Right cardiac atrium (tissue), 5 donors: ENCODE measurements at places on chromosomes 16 and 17.
A peak's percentile ranks its signal among the peaks of the same experiment; 100 is the strongest.

DNA sequence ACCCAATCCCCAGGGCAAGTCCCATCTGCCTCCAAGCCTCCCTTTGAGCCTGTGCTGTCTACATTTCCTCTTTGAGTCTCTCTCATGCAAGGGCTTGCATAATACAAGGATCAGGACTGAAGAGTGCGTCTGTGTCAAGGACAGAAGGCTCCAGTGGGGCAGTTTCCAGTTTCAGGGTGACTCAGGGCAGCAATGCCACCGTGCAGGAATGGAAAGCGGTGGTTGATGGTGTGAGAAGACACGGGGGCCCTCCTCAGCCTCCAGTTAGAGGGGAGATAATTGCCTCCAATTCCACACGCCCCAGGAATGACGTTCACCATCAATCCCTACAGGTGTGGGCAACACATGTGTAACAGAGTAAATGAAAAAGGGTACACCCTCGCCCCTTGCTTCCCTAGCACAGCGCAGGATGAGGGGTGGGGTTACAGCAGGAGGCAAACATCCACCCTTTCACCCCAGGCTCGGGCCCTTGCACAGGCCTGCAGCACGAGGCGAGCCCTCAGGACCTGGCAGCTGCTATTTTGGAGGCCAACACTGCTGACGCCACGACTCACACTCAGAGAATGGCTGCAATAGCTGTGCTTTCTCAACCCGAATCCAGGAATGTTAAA is 24.8 kb upstream of the SLC25A19 start:
- DNase-seq: no peak

DNA sequence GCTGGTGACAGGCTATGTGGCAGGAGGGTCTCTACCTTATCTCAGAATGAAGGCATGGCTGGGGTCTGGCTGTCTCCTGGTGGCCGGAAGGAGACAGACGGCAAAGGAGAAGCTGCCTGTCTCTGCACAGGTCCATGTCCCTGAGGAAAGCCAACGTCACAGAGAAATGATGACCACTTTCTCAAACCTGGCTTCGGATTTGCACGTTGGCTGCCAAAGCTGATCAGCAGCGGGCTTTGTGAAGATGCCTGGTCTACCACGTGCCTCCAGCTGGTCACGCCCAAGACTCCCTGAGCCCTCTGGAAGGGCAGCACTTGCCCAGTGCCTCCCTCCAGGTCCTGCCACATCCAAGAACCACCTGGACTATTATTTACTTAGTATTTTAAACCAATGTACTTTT is 8.4 kb downstream of the DEXI start:
- peak; percentile 54 for DNase-seq

GRCh38 chr16:52416888-52417287 is 130.1 kb downstream of the TOX3 start:
- DNase-seq: no peak

GRCh38 chr16:22293137-22294106 is 3.8 kb upstream of the POLR3E start:
- no peak for DNase-seq

GRCh38 chr16:29111421-29111820 is 126.6 kb downstream of the LAT start:
- DNase-seq: no peak

DNA sequence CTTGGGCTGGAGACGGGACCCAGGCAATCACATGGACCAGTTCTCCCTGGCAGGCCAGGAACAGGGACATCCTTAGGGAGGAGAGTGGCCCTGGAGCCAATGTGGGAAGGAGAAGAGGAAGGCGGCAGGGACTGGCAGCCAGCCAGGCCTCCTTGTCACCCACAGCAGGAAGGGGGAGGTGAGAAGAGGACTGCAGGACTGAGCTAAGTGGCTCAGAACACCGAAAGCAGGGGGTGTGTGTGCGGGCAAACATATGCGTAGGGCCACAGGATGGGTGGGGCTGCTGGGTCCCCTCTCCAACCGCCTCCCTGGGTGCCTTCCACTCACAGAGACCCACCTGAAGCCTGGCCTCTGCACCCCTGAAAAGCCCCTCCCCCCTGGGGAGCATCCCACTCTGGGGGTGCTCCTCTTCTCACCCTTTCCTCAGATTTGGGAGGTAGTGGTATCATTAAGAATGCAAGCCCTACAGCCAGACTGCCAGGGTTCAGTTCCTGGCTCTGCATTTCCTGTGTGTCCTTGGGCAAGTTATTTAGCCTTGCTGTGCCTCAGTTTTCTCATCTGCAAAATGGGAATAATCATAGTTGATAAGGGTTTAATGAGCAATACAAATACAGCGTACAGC is 8.1 kb downstream of the PNMT start:
- peak; percentile 92 for DNase-seq
